ENCODE measurements at places on chromosomes 4 and X.

GRCh38 chrX:12919051-12919450, 12.6 kb downstream of the TLR8 start:
- no peak for DNase-seq

DNA sequence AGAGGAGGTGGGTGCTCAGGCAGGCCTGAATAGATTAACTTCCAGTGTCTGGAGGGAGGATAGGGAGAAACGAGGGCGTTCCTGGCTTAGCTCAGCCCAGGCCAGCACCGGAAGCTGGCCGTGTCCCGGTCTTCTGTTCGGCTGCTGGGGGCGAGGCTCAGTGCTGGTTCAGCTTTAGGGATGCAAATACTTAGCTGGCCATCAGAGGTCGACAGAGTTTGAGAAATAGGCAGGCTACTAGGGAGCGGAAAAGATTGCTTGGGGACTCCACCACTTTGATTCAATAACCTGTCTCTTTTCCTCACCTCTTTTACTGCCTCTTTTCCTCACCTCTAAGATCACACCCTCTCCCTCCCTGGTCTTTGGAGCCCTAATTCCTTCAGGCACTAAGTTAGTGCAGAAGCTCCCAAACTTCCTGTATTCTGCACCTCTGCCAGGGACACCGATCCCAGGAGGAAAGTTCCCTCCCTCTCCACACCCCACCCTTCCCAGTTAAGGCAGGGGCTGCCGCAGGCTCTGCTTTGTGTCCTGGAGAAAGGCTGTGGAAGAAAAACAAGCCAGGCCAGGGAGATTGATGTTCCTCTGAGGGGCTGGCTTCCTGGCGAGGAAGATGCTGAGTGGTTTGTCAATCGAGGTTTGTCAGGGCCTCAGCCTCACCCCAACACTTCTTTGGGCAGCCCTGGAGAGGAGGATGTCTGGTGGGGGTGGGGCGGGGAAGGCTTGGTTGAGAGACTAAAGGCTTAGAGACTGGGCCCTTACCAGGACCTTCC, 6.0 kb upstream of the EFNB1 start:
- DNase-seq = no peak

DNA sequence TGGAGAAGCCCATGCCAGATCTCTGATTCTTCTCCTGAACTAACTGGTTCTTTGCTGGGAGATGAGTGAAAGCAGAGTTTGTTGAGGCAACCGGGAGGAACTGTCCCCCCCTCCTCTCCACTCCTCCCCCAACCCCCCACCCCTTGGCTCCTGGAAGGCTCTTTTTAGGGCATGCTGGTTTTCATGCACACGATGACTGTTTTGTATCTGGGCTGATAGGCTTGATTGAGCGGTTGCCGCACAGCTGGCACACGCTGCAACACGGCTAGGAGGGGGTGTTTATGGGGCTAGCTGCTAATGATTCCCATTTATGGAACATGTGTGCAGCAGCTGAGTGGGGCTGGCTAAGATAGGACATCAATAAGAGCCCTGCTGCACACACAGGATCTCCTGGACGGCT, 137.2 kb downstream of the SMIM20 start:
- DNase-seq = no peak

- no peak for DNase-seq
These were observed 86.7 kb downstream of the PSAPL1 start for GRCh38 chr4:7347981-7348380.

GRCh38 chr4:188661502-188661901, 522.3 kb downstream of the TRIML1 start:
- DNase-seq = no peak

GRCh38 chrX:54922547-54922946, 1.9 kb downstream of the TRO start:
- no peak for DNase-seq
